ENCODE measurements at places on chromosomes 2 and 18.

DNA sequence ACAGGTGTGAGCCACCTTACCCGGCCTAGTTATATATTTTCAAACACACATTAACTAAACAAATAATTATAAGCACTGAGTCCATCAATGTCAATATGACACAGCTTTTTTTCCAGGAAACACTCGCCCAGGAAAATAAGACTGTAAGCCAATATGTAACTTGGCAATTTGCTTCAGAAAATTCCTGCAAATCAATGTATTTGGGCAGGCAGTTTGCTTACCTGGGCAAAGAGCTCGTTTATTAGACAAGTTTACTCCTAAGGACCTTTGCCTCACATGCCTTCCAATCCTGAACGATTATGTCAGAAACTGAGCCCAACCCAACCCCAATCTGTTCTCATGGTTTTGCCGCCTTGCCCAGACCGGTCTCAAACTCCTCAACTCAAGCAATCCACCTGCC is 34.7 kb upstream of the NDUFV2 start:
- DNase-seq: no peak

GRCh38 chr2:156064540-156064939 is 268.0 kb downstream of the NR4A2 start:
- no peak for DNase-seq

- DNase-seq: no peak
These were observed 8.9 kb upstream of the MMADHC start for GRCh38 chr2:149596471-149596870.

DNA sequence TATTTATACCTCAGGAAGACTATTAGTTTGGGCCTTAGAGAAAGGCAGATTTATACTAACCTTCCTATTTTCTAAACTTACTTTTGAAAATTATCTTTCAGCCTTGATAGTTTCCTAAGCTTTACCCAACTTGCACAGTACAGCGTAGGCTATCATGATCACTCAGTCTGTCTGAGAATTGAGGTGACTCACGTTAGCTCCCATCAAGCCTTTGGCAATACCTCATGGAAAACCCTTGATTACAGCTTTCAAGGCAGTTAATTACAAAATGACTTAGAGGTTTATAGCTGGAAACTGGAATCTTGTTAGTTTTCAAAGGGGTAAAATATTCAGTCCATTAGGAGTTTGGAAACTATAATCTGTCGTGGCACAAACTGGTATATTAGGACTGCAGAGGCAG is 26.4 kb upstream of the ARMC9 start:
- DNase-seq: no peak

DNA sequence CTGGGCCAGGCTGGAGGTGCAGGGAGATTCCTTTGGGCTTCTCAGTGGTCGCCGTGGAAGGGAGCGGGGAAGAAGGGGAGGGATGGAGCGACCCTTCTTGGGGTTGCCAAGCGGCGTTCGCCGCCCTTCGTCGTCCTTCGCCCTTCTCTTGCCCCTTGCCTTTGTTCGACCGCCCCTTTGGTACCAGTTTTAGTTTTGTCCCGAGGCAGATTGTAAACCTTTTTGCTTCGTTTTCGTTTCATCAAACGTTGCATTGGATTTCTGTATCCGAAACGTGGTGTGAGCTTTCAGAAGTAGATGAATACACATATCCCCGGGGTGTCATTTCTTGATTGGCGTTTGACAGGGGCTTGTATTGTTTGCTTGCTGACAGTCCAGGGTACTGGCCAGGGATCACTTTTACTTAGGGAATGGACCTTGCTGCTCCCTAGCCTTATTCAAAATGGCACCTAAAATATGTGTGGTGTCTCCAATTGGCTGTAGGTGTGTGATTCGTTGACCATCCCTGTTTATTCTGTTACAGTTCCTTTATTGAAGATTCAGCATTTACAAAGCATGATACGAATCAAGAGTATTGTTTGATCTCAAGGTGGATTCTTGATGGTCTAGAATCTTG is 788 bp downstream of the USP14 start:
- DNase-seq: no peak

DNA sequence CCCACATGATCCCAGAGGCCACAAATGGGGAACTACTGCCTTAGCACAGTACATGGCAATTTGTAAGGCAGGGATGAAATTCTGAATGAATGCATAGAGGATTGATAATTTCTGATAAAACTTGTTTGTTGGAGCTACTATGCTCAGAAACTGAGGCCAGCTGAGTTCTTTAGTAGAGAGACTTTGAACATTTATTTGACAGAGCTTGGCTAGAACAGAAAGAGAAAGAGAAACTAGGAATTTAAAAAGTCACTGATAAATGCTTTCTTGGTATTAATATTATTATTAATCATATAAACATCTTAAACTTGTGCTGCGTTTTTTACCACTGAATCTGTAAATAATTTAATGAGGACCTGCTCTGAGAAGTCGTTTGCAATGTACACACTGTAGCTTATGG is 923.7 kb upstream of the CNTNAP5 start:
- no peak for DNase-seq

All from NCI-H1436 treated with DMSO at 0.1 percent for 48 hours (cell line).